ENCODE measurements at places on chromosomes 6 and 20.

DNA sequence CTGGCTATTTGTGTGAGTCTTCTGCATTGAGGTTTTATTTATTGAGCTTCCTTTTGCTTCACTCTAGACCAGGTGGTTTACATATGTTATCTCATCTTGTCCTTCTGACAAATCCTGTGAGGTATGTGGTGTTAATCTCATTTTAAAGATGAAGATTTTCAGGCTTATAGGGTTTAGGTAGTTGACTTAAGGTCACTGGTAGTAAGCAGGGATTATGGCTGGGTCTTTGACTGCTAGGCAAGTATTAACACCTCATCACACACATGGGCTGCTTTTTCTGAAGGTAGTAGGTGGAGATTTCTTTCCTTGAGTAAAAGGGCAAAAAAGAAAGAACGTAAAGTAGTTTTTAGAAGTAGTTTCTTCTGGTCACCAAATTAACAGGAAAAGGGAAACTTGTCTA lies 72.6 kb downstream of the CDKAL1 start:
- no peak for DNase-seq

- DNase-seq = no peak
Measured at GRCh38 chr20:24723186-24723585, 225.9 kb upstream of the CST7 start.

- DNase-seq = no peak
Measured at GRCh38 chr6:11921017-11921438, 91.1 kb upstream of the HIVEP1 start.

DNA sequence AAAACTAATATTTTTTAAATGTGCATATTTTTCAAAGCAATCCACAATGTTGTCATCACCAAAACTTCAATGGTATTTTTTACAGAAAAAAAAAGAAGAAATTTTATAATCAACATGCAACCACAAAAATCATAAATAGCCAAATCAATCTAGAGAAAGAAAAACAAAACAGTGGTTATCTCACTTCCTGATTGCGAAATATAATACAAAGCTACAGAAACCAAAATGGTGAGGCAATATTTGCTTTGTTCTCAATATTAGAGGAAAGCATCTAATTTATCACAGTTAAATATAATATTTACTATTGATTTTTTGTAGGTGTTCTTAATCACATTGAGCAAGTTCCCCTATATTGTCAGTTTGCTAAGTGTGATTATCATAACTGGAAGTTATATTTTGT lies 720.7 kb upstream of the ADGRB3 start:
- no peak for DNase-seq

DNA sequence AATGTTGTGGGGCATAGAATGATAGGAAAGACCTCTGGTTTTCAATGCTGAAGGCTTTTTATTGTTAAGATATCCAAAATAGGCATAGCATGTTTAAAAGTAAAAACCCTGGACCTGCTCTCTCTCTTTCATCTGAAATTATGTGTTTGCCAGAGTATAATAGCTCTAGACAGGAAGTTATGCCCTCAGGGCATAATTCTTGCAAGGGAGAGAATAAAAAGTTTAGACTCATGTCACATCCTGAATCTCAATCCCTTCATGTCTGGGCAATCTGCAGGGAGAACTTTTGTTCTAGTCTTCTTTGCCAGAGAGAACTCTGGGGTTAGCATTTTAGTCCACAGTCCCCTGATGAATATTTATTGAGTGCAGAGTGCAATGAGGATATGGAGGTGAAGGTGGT lies 297.3 kb upstream of the FLRT3 start:
- DNase-seq = no peak
